Activated CD8-positive, alpha-beta memory T cell treated with anti-CD3 and anti-CD28 coated beads, Interleukin-2, amount 50 U/mL, for 4 hours (primary cell): ENCODE measurements at places on chromosomes 3 and 15.

DNA sequence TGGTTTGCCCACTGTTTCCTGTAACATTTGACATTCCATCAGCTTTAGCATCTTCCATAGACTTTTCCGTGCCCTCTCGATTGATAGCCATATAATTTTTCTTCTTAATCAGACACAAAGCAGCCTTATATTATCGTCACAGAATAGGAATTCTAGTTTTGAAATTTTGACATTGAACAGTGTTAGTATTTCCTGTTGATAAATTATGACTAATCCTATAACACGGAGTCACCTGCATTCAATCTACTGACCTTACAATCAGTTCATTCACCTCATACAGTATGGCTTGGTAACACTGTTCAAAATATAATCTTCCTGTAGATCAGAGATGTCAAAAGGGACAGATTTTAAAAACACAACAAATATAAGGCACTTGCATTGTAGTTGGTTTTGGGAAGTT is 423.7 kb downstream of the C3orf38 start:
- no peak for DNase-seq

DNA sequence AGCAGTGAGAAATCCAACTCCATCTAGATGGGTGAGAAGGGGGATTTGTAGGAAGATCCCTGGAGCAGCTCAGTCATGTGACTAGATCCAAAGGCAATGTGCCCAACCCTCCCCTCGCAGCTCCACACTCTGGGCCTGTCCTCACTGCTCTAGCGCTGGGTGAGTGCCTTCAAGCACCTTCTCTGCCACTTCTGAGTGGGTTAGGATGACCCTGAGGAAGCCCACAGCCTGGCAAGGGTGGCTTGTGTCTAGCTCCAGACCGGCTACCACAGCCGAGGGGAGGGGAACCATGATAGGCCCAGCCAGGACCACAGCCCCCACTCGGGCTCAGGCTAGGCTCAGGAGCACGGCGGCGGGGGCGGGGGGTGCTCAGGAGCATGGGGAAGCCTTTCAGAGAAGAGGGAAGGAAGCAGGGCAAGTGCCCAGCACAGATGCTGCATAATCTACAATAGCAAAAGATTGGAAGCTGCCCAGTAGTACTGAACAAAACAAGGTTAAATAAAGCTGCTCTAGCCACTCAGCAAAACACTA is 1.7 kb downstream of the SPATA12 start:
- no peak for DNase-seq

DNA sequence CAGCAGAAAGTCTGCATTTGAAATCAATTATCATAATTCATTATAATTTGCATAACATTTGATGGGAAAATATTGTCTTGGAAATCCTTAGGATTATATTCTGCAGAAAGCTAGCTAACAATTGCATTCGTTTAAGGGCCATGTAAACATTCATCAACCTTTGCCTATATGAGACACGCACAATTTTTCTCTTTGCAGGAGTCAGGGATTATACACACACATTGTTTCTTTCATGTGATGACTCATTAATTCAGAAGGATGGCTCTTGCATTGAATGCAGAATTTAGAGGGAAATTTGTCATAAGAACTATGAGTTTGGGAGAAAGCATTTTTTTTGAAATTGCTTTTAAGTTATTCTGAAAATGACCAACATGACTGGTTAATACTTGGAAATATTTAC is 844.7 kb downstream of the DIPK2A start:
- DNase-seq = no peak

DNA sequence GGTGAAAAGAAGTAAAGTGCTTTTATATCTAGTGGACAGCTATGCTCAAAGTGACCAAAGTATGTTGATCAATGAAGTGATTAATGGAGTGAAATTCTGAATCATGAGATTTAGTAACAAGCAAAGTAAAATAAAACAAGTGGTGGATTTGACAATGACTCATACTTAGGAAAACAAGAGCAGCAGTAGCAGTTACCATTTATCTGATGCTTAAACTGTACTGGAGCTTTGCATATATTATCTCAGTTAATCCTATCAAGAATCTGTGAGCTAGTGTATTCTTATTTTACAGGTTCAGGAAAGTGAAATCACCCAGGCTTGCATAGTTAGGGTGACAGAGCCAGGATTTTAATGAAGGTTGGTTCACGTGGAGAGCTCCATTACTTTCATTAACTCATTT is 50.6 kb upstream of the SPATA16 start:
- no peak for DNase-seq

DNA sequence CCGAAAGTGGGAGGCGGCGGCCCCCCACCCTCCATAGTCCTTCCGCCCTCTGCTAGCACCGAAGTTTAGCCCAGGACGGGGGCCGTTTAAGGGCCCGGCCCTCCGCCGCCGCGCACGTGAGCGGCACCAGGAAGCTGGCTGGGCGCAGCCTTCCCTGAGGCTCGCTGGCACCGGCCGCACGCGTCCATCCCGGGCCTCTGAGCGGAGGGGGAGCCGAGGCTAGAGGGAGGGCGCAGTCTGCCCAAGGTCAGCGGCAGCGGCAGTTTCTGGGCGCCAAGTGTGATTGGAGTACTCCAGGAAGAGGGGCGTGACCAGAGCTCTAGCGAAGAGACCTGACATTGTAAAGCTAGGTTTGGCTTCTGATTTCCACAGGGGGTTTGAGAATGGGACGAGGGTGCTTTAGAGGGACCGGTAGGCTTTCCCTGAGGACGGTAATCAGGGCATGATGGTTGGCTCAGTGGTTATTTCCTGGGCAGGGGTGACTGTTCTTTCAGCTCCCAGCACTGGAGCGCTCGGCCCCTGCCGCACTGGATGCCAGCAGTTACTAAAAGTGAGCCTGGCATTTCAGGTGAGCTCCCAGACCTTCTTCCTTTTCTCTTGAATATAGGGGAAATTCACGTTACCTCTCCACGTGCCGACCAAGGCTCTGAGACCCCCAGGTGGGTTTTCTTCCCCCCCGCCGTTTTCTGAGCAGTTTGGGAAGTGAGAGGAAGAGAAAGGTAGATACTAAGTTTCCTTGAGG is 853 bp downstream of the TEX264 start:
- peak; percentile 53 for DNase-seq

- no peak for DNase-seq
These were observed 206.1 kb downstream of the TIGIT start for GRCh38 chr3:114499976-114500375.

DNA sequence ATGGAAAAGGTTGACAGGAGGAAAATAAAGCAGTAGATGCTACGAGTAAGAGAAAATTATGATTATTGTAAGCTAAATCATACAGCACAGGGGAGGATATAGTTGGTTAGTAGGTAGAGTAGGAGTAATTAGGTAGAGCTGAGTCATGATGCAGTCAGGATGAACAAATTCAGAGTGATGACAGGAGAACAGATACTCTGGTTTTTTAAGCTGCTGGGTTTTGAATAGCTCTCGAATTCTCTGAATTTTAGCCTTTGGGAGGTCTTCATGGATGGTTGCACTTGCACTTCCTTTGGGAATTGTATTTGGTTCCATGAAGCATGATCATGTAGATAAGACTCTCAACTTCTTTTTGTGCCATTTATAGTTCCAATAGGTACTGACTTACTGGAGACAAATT is 96.2 kb downstream of the ECT2 start:
- DNase-seq = no peak

DNA sequence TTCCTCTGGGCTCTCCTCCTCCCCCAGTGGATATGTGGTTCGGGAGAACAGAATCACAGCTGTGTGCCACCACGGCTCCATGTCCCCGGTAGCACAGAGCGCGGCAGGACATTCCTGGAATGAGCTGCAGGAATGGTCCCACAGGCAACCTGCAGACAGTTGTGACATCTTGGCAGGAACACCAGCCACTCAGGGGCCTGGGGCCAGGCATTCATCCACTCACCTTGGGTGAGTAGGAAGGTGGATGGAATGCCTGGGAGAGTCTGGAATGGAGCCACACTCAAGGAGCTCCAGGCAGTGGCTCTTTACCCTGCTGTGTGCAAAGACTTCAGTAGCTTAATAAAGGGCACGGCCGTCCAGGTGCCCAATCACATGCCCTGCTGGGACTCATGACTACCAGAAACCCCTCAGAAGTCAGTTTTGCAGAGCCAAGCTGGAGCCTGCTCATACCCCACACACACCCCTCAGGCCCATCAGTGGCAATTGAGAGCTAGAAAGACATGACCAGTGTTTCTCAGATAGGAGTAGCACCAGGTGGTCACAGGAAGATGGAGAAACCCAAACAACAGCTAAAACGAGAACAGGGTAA is 117.3 kb upstream of the PRR20G start:
- DNase-seq = no peak

DNA sequence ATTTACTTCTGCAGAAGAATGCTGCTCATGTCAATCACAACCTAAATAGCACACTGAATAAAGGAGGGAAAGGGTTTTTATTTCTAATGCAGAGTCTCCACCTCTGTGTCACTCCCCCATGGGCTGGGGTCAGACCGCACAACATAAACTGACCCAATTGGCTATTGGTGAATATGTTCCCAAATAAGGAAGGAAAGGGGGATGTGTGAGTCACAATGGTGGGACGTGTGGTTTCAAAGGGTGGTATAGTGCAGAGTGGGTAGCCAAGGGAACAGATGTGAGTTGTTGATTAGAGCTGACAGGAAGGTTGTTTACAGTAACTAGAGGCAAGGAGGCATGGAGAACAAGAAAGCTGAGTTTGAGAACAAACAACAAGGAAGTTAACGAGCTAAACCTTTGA is 491.8 kb downstream of the ZPLD1 start:
- no peak for DNase-seq

DNA sequence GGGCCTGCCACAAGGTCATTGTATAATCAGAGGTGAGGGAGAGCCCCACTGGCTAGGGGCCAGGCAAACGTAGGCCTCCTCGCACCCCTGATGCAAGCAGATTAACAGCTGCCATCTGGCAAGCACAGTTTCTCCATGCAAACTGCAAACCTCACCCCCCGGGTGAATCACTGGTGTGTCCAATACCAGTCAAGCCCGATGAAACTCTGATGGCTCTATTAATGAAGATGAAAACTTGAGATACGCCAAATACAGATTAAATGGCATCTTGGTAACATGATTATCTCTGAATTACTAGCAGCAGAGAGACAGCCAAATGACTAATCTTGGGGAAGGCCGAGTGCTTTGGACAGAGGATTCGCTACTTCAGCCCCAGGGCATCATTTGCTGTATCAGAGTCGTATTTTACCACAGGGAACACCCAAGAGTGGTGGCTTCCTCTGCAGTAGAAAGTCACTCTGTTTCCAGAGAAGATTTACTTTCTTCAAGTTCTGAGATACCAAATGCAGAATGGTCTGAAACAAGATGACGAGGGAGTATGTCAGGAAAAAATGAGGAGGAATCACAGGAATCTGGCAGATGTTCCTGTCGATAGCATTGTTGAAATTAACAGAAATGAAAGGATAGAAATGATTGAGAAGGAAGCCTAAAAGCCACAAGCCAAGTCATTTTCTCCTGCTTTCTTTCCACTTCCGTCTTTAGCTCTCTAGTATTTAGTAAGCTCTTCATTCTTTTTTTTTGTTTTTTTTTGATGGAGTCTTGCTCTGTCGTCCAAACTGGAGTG is 96.2 kb upstream of the NR2F2 start:
- no peak for DNase-seq

GRCh38 chr3:43505351-43505750 is 116.5 kb downstream of the ANO10 start:
- no peak for DNase-seq

GRCh38 chr15:49083401-49084284 is 37.4 kb upstream of the SECISBP2L start:
- no peak for DNase-seq

DNA sequence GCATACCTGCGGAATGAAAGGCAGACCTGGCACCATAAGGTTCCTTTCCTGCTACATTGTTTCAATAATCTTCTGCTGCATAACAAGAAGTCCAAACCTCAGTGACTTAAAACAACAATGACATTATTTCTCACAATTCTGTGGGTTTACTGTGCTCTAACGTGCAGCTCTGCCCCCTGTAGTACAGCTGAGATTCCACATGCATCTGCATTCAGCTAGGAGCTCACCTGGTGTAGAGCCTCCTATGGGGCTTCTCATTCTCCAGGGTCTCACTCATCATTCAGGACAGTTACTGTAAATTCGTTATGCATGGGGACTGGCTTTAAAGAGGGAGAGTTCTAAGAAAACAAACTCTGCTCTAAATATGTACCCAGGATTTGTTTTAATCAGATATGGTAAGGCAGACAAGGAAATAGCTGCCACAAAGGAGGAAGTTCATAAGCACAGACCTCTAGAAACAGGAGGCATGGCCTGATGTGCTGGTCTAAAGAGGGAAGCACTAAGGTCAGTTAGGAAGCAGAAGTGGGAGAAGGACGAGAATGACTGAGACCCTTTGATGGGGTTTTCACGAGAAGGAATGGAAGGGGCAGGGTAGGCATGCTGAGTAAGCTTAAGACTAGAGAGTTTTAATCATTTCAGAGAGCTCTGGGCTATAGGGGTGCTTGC is 347.0 kb downstream of the NEK10 start:
- DNase-seq = no peak

GRCh38 chr15:52136442-52136980 is 23.9 kb upstream of the BCL2L10 start:
- no peak for DNase-seq

DNA sequence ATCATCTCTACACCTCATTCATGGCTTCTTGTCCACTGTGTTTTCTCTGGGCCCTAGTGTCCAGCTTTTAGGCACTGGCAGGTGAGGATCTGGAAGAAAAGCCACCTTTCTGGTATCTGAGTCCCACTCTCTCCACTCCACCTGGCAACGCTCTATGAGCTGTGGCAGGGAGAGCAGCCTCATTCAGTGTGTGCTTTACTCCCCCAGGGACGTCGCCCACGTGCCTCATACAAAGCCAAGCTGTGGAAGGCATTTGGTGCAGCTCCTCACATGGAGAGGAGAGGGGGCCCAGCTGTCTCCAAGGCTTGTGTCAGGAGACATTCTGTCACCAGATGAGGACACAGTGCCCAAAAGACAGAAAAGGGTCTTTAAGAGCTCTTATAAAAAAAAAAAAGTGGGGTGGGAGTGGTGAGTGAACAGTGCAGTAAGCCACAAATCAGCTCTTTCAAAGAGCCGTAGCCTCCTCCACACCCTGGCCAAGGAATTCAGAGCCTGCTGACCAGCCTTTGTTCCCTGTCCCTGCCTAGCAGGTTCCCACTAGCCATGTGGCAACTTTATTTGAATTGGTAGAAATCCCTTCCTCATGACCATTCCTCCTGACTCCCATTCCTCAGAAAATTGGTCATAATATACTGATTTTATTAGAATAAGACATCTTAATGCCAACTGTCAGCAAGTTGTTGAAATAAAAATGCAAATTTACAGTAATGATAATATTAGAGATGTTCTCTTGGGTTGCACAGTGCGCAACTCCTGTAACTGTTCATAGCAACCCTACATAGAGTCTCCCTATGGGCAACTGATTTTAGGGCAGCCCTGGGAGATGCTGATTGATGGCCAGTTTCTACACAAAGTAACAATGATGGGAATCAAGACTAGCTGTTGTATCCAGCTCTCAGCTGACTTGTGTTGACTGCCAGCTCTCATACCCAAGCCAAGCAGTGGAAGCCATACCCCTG is 29.5 kb downstream of the GALNT15 start:
- DNase-seq = no peak

GRCh38 chr3:194164861-194165260 is 28.9 kb downstream of the HES1 start:
- no peak for DNase-seq

GRCh38 chr15:26134812-26135211 is 271.7 kb upstream of the ATP10A start:
- no peak for DNase-seq

- DNase-seq = peak; percentile 68
These were observed at the start of gene ZMYND10 for GRCh38 chr3:50345586-50346234. Gene ZMYND10 (minus strand): TSS chr3:50345732. CDS start chr3:50345579, 153 bp downstream.
